ENCODE measurements at places on chromosomes 3 and 15.

- DNase-seq: no peak
Measured at GRCh38 chr15:43868406-43868805, 41.6 kb downstream of the WDR76 start.

DNA sequence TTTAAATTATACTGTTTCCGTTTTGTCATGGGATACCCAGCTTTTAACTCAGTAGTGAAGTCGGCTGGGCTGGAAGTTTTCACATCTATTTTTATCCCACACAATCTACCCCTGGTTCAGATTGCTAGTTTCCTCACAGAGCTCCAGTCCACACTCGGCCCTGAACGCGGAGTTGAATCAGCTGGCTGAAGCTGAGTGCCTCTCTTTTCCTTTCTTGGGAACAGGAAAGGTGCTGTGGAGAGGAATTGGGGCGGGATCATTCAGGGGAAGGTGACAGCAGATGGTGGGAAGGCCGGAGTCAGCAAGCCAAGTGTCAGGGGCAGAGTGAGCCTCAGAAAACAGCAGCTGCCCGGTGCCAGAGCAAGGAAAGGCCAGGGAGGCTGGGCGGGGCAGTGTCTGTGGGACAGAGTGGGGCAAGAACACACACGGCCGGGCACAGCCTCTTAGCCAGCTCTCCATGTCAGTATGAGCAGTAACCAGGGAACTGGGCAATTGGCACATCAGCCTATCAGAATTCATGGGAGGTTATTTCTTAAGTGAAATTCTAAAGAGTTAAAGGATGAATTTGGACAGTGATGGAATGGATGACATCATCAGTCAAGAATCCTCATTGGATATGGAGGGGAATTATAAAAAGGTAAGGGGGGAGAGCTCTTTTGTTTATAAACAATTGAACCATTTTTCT, 135.7 kb upstream of the IL12A start:
- DNase-seq: no peak

DNA sequence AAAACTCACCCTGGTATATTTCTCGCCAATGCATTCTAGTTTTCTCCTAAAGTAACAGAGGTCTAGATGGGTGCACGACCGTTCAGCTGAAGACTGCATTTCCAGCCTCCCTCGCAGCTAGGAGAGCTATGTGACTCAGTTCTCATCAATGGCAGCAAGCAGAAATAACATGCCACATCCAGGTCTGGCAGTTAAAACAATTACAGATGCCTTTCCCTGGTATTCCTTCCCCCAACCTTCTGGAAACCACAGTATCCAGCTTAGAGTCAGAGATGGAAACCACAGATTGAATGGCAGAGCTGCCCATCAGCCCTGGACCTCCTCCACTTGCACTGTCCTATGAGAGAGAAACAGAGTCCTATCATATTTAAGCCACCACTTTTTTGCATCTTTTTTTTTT, 4.8 kb downstream of the HAPLN3 start:
- DNase-seq: no peak

DNA sequence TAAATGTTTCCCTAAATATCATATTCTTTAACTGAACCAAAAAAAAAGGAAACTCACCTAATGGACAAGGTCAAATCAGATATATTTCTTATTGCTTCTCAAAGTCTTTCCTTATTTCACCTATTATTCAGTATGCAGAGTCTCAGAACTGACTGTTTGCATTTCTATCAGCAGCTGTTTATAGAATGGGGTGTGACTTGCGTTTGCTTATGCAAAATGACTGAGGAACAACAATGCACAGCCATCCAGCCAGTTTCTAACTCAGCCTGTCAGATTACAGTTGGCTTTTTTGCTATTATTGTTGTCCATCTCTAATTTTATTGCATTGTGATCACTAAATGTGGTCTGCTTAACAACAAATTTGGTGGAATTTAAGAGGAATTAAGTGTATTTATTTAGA, 40.7 kb downstream of the RAB27A start:
- DNase-seq: no peak

DNA sequence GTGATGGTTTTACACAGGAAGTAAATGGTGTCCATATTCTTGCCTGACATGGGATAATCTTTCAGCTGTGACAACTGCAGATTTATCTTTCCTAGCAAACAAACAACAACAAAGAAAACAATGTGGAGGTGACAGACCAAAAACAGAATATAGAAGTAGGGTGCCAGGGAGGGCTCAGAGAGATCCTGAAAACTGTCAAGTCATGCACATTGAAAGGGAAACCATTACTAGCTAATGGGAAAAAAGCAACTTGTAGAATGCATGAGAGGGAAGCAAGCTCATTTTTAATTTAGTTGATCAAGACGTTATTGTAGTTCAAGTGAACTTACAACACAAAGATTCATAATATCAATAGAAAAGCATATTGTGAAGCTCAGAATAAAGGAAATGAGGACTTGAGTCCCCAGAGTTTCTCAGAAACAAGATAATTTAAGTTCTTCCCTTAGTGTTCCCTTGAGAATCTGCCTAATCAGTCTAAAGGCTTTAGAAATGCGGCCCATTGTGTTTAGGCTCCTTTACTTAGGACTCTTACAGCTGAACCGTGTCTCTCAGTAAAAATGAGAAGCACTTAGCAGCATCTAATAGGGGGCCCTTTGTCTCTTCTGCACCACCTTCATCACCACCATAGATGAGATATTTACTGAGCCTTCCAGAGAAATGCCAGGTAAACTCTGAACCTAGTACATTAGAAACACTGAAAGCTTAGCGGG, 115.6 kb upstream of the CADPS start:
- no peak for DNase-seq

- DNase-seq: no peak
Measured at GRCh38 chr15:34682674-34683073, 72.1 kb downstream of the GJD2 start.

- DNase-seq: no peak
Measured at GRCh38 chr3:123338620-123339061, 110.2 kb downstream of the ADCY5 start.

DNA sequence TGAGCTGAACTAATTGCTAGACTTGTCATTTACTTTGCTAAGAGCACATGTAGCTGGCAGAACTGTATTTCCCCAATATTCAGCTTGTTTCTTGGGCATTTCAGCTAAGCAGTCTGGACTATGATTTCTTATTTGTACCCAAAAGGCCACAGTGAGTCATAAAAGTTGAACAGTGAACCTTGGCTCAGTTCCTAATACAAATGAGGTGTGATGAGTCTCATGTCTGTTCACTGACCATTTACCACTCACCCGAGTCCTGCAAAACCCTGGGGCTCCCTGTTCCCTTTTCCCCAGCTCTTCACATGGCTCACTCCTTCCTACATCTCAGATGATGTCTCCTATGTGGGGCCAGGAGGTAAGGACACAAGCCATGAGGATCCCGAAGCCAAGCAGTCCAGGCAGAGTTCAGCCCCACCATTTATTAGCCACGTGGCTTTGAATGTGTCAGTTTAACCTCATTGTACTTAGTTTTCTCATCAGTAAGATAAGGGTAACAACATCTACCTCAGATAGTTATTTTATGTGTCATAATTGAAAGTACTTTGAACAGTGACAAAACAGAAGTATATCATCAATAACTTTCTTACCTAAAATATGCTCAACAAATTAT, 239.3 kb downstream of the IL5RA start:
- DNase-seq: no peak

GRCh38 chr3:195802795-195803194, 8.9 kb downstream of the MUC4 start:
- DNase-seq: no peak

DNA sequence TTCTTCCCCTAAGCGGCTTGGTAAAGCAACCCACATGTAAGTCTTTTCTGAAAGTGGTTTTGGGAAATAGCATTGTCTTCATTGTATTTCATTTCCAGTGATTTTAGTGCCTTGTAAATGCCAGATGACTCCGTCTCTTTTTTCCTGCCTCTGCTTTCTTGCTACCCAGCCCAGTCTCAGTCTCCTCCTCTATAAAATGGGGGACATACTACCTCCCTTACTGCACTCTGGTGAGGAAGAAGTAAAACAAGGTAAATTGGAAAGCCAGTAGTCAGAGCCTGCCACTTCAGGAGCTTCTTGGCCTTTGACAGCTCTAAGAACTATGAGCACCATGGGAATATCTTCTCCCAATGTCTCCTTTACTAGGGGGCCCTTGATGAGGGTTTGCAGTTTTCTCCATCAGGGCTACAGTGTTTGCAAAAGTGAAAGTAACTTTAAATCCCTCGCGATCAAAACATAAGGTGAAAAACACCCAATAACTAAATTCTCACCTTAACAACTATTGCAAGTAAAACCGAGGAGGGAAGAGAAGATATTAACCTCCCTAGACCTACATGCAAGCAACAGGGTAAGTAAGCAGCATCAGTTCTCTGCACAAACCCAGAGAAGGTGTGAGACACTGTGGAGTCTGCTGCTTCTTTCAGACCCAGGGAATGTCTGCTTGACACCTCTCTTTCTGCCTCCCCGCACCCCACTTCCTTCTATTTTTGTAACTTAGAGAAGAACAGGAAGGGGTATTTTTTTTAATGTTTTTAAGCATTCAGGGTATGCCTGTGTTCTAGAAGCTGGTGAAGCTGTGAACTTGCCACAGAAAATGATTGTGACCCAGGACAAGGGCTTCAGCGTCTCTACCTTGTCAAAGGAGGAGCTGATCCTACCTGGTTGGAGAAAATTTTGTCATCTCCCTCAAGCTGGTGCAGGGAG, 159.1 kb upstream of the EOMES start:
- no peak for DNase-seq

DNA sequence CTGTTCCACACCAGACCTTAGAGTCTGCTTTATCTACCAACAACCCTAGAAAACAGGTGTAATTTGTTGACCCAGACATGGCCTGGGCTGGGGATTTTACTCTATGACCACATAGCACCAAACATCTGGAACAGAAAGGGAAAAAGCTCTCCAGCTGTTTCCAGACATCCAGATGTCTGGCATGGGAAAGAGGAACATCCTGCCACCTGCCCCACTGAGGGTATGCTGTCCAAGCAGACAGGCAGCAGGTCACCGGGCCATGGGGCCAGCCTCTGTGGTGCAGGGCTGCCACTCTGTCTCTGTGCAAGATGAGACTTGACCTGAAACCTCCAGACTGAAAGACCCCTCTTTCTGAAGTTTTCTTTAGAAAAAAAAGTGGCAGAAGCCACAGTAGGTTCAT, 359.3 kb upstream of the ICE2 start:
- DNase-seq: no peak

- DNase-seq: no peak
Measured at GRCh38 chr15:56917652-56918045, 795 bp upstream of the TCF12 start.

DNA sequence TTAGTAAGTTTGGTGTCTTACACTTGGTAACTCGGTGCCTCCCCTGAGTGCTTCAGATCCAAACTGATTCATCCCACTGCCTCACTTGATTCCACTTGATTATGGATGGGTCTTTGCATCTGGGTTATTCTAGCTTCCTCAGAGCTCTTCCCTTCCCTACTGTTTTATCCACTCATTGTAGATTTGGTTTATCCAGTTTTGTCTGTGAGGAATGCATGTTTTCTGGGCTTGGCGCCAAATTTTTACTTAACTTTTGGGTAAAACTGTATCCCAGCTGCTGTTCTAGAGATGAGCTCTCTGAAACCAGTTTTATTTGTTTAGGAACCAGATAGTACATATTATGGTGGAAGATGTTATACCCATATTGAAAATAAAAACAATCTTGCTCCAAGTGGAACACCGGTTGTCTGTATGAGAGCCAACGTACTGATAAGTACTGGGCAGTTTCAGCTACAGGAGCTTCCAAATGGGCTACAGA, 20.9 kb downstream of the RAD54L2 start:
- DNase-seq: no peak

DNA sequence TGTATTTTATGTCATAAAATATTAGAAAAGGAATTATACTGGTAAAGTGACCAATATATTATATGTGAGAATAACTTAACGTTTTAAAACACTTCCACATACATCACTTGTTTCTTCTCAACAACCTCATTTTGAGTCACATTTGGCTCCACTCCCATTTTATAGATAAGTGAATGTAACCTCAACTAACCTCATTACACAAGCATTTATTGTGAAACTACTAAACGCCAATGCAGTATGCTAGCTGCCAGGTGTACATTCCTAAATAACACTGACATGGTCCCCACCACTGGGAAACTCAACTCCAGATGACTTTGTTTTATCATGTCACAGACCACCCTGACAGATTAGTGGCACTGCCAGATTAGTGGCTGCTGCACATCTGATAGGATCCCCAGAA, 249.7 kb upstream of the CNTN4 start:
- DNase-seq: no peak

GRCh38 chr3:24254649-24255048, 240.0 kb downstream of the THRB start:
- no peak for DNase-seq

DNA sequence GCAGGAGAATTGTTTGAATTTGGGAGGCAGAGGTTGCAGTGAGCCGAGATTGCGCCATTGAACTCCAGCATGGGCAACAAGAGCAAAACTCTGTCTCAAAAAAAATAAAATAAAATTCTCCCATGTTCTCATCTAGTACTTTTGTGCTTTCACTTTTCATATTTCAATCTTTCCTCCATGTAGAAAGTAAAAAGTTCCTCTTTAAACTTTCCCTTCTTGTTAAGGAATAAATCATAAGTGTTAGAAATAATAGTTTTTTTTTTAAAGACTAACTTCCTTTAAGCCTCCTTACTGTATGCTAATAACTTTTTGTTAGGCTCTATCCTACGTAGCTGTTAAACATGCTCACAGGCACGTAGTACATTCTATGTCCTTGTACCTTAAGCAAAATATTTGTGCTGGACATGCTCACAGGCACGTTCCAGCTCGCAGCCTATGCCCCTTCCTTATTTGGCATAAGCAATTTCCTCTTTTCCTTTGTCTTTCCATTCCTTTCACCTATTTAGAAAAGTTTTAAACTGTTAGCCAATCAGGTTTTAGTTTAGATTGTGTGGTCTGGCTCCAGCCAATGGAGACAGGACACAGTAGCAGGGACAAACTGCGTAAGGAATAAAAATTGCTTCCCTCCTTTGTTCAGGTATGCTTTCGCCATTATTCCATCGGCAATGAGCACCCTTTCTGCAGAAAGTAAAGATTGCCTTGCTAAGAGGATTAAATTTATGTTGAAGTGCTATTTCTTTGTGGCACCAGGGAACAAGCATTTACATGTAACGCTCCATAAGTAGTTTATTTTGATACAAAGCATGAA, 38.9 kb upstream of the PIK3CB start:
- no peak for DNase-seq

GRCh38 chr3:197331131-197331530, 32.7 kb upstream of the DLG1 start:
- DNase-seq: no peak

GRCh38 chr3:167978071-167978470, 117.7 kb downstream of the GOLIM4 start:
- DNase-seq: no peak
